ENCODE measurements at places on chromosomes 6 and 20.
A peak's percentile ranks its signal among the peaks of the same experiment; 100 is the strongest.

DNA sequence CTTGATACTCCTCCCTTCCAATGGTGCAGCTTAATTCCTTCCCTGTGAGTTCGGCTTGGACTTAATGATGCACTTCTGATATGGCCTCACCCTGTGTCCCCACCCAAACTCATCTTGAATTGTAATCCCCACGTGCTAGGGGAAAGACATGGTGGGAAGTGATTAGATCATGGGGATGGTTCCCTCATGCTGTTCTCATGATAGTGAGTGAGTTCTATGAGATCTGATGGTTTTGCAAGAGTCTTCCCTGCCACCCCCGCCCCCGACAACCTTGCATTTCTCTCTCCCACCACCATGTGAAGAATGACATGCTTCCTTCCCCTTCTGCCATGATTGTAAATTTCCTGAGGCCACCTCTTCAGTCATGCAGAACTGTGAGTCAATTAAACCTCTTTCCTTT is 50.3 kb upstream of the HLA-G start:
- DNase-seq: no peak

DNA sequence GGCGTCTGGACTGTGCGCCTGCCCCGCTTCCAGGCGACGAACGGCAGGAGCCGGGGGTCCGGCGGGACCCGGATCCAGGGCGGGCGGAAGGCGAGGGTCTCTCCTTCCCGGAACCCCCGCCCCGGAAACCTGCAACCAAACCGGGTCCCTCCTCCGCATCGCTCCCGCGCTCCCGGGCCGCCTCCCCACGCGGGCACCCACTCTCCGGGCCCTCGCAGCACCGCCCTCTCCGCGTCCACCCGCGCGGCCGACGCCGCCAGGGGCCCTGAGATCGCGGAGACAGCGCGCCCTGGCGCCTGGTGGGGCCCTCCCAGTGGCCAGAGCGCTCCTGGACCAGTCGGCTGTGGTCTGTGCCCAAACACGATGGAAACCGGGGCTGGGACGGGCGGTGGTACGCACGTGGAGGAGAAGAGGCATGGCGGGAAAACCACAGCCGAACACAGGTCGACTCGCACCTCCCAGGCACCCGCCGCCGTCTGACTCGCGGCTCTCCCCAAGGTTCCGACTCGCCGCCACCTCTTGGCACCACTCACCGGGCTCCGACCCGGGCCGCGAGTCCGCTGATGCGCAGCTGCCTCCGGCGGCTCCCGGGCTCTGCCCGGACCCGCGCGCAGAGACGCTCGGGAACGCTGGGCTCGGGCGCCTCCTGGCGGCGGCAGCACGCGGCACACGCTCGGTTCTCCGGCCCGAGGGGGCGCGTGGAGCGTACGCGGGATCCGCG is 7.9 kb downstream of the NKX2-2 start:
- DNase-seq: peak; percentile 80

GRCh38 chr6:46011188-46012085 is 4.2 kb downstream of the CLIC5 start:
- peak; percentile 75 for DNase-seq

GRCh38 chr6:136189104-136189503 is 61.0 kb downstream of the MTFR2 start:
- DNase-seq: no peak

DNA sequence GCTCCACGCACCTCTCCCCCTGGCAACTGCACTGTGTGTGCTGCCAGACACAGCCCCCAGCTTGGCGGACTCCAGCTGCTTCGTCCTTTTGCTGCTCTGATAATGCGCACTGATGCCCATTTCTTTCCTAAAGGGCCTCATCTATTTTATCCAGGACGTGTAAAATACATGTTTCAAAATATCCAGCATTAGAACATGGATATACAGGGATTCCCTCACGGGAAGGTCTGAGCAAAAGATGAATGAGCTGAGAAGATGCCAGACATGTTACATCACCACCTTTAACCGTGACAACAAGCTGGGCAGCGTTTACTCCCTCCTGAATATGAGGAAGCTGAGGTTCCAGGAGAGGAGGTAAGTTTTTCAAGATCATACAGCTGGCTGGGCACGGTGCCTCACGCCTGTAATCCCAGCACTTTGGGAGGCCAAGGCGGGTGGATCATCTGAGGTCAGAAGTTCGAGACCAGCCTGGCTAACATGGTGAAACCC is 32.8 kb downstream of the TNXB start:
- no peak for DNase-seq

- DNase-seq: no peak
Measured at GRCh38 chr6:166822609-166823008, 133.7 kb downstream of the RNASET2 start.

GRCh38 chr6:111417946-111418345 is 65.1 kb downstream of the REV3L start:
- DNase-seq: no peak

- DNase-seq: no peak
Measured at GRCh38 chr20:37369846-37370245, 23.9 kb downstream of the SRC start.

DNA sequence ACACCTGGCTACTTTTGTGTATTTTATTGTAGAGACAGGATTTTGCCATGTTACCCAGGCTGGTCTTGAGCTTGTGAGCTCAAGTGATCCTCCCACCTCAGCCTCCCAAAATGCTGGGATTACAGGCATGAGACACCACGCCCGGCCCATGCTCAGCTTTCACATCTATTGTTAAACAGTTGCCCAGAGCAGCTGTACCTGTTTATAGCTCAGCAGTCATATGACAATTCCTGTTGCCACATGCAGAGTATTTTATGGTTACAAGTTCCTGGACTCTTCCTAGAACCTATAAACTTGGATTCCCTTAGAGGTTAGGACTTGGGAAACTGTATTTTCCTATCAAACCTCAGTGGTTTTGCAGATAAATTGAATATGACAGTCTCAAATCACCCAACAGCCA is 188.3 kb upstream of the KCNG1 start:
- no peak for DNase-seq

DNA sequence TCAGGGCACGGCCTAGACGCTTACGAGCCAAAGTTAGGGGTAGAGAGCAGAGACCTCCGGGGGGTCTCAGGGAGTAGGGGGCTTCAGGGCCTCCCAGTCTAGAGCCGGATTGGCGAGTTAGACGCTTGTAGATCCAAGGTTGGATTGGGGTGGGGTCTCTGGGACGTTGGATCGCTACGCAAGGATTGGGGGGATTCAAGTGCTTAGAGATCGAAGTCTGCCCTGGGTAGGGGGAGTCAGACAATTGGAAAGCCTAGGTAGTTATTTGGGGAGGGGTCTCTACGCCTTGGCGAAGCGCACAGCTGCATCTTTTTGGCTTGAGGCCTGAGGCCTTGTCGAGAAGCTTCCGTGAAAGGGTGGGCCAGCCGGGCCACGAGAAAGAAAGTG is 469 bp downstream of the STX16 start:
- no peak for DNase-seq

DNA sequence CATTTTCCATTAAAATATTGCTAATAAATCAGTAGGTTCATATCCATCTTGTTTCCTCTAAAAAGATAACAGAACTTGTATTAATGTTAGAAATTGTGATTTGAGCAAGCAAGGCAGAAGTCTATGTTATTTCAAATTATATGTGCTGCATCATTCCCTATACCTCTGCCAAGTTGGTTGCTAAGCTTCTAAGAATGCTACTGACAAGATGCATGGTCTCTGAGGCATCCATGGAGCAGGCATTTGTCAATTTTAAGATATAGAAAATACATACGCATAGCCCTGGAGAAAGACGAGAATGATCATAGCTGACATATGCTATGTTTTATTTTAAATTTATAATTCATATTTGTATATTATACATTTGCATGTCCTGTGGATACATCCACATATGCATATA is 168.3 kb upstream of the THEMIS start:
- no peak for DNase-seq

GRCh38 chr20:25466846-25467245 is 59.4 kb downstream of the GINS1 start:
- no peak for DNase-seq

DNA sequence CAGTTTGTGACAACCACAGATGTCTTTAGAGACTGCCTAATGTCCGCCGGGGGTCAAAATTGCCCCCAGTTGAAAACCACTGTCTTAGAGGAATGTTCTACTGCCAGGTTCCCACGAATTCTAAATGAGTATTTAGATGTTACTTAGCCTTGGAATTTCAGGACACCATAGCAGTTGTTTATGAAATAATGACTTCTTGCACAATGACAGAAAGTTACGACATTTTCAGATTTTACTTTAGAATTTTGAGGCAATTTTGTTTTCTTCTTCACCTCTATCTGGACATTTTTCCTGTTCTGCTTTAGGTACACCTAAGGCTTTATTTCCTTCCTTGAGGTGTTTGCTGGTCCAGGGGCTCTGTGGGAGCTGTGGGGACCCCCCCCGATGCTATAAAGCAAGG is 83.4 kb downstream of the CCDC170 start:
- no peak for DNase-seq

DNA sequence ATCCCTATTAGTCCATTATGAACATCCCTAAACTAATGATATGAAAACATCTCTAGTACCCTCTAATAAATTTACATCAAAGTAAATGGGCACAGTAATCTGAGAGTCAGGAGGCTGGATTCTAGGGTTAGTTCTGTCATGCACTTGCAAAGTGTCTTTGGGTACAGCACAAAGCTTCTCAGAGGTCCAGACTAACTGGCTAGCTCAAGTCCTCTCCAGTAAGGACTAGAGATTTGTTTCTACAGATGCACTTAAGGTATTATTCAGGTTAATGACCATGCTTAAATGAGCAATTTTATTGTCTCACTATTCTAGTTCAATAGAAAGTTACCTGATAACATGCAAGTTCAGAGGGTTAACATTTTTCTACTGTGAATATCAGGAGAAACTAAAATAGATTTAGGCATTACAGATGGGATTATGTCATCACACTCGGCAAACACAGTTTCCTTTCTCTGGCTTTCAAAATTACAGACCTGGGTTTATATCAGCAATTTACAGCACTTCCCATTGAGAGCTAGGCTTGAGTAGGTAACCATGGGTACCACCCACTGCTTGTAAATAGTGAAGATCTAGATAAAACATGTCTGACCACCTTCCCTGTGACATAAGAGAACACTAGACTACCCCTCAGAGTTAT is 402.9 kb upstream of the RUNX2 start:
- peak; percentile 15 for DNase-seq

- no peak for DNase-seq
Measured at GRCh38 chr20:3766422-3767109, 987 bp downstream of the ADISSP start.

- DNase-seq: no peak
Measured at GRCh38 chr6:162063666-162064065, 663.9 kb downstream of the PRKN start.

GRCh38 chr6:7769702-7770101 is 43.8 kb downstream of the BMP6 start:
- no peak for DNase-seq

GRCh38 chr6:165858586-165858985 is 195.5 kb upstream of the PDE10A start:
- DNase-seq: no peak

DNA sequence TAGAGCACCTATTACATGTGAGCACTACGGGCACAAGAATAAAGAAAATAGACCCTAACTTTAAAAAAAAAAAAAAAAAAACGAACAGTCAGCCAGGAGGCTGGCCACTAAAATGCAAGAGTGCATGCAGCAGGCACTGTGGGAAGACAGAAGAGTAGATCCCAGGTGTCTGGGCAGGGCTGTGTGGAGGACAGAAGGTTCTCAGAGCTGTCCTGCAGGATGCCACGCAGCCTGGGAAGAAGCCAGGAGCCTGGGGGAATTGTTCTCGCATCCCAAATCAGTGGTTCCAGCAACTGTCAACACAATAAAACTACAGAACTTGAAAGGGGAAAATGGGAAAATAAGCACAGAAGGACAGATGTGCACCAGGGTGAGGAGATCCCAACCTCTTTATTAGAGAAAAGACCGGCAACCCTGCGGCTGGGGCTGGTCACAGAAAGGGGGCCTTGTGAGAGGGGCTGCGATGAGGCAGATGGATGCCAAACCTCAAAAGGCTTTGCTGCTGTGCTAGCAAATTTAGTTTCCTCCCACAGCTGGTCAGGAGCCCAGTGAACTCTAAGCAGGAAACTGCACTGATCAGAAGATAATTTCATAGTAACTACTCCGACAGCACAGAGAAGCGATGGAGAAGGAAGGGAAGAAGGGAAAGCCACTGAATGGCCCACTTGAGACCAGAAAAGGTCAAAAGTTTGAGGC is 30.9 kb downstream of the MAP3K5 start:
- no peak for DNase-seq

DNA sequence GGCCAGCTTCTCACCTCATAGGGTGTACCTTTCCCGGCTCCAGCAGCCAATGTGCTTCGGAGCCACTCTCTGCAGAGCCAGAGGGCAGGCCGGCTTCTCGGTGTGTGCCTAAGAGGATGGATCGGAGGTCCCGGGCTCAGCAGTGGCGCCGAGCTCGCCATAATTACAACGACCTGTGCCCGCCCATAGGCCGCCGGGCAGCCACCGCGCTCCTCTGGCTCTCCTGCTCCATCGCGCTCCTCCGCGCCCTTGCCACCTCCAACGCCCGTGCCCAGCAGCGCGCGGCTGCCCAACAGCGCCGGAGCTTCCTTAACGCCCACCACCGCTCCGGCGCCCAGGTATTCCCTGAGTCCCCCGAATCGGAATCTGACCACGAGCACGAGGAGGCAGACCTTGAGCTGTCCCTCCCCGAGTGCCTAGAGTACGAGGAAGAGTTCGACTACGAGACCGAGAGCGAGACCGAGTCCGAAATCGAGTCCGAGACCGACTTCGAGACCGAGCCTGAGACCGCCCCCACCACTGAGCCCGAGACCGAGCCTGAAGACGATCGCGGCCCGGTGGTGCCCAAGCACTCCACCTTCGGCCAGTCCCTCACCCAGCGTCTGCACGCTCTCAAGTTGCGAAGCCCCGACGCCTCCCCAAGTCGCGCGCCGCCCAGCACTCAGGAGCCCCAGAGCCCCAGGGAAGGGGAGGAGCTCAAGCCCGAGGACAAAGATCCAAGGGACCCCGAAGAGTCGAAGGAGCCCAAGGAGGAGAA is 10.5 kb downstream of the GNAS-AS1 start:
- DNase-seq: no peak

DNA sequence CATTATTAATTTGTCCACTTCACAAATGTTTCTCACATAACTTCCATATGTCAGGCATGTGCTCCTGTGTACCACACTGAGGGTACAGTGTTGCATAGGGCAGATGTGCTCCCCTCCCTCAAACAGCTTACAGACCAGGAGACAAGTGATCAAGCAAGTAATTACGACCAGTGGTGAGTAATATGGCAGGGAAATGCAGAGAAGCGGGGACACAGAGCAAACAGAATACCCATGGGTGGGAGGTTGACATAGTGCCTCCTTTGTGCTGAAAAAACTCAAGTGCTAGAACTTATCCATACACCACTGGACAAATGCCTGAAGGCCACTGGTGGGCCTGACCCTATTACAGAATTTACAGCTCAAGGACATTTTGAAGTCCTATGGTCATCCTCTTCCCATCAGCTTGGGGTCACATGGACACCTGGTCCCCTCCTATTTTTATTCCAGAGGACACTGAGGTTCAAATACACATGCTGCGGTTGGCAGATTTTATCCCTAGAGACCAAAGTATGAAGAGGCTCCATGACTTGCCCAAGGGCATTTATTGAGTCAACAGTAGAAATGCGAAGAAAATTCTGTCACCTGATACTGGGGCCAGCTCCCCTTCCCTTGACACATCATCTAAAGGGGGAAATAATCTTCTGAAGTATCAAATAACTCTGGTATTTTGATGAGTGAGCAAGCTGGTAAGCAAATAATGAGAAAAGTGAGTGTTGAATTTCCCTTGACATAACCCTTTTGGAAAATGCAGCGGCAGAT is 116.6 kb downstream of the QRSL1 start:
- DNase-seq: no peak

Measured in GM10248 (cell line).